ENCODE measurements at places on chromosomes 7 and 10. TPM values are rescaled to one million over a fixed set of nuclear protein-coding genes. Genes with fewer than 3 reads are reported as not detected.

PHKG1 gene
- 3.3 TPM for total RNA-seq

NODAL gene
- not detected for total RNA-seq

VOPP1 gene
- 73.9 TPM for total RNA-seq

TOMM7 gene
- 189 TPM for total RNA-seq

ZNF239 gene
- not detected for total RNA-seq

SPACDR gene
- 2.4 TPM for total RNA-seq

IGFBP3 gene
- total RNA-seq = not detected

PKD2L1 gene
- not detected for total RNA-seq

STAMBPL1 gene
- 41.0 TPM for total RNA-seq

IKZF1 gene
- total RNA-seq = 163 TPM

SFRP5 gene
- total RNA-seq = not detected

UNCX gene
- not detected for total RNA-seq

CCL24 gene
- not detected for total RNA-seq

IDI2 gene
- total RNA-seq = not detected

HERC4 gene
- 72.6 TPM for total RNA-seq

LCOR gene
- 58.4 TPM for total RNA-seq

TRIM73 gene
- 26.2 TPM for total RNA-seq

MTURN gene
- 4.1 TPM for total RNA-seq

CDHR3 gene
- total RNA-seq = 0.30 TPM

CUZD1 gene
- total RNA-seq = 1.1 TPM

UPF2 gene
- total RNA-seq = 44.6 TPM

GRID2IP gene
- total RNA-seq = 0.41 TPM

KAZALD1 gene
- total RNA-seq = 32.2 TPM

ACTR3C gene
- not detected for total RNA-seq

EEPD1 gene
- total RNA-seq = 6.1 TPM

SMKR1 gene
- not detected for total RNA-seq

ANKRD2 gene
- total RNA-seq = not detected

ICA1 gene
- total RNA-seq = 0.49 TPM

SLC26A5 gene
- total RNA-seq = not detected

SLC39A12 gene
- total RNA-seq = not detected

GNAT3 gene
- total RNA-seq = not detected

HKDC1 gene
- not detected for total RNA-seq

HOXA4 gene
- 2.0 TPM for total RNA-seq

AOAH gene
- 0.61 TPM for total RNA-seq

TPST1 gene
- 3.5 TPM for total RNA-seq

VSTM4 gene
- total RNA-seq = not detected

AGAP3 gene
- 23.1 TPM for total RNA-seq

UBTD1 gene
- 2.0 TPM for total RNA-seq

OR2A5 gene
- total RNA-seq = not detected

CCDC3 gene
- not detected for total RNA-seq

IFIT1B gene
- total RNA-seq = not detected
